Activated CD8-positive, alpha-beta memory T cell treated with anti-CD3 and anti-CD28 coated beads, Interleukin-2, amount 50 U/mL, for 48 hours (primary cell): ENCODE measurements at places on chromosomes 2 and 18.
A peak's percentile ranks its signal among the peaks of the same experiment; 100 is the strongest.

DNA sequence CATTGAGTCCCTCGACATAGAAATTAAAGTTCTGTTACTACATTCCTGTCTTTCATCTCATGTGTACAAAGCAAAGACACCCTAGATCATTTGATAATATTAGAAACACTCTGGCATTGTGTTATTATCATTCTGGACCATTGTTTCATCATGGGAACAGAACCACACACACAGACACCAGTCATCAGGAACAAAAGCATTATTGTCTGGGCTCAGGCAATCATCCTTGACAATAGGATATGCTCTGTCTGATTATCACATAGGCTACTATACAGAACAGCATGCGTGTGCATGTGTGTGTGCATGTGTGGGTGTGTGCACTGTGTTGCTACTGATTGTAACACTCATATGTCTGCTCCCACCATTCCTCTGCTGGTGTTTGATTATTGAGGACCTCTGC lies 242.5 kb downstream of the SH3BP4 start:
- DNase-seq: no peak

DNA sequence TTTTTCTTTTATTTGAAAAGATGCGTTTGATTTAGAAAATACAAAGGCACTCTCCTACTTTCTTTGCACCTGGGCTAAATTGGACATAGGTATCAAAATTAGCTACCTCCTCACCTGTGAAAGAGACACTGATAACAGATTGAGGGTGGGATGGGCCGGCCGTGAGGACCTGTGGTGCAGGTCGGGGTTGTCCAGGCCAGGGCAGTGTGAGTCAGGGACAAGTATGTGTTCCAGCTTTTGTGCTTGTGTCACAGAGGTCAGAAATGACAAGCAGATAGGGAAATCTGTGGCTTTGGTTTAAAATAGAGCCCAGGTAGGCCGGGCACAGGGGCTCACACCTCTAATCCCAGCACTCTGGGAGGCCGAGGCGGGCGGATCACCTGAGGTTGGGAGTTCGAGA lies 22.6 kb downstream of the MYL12B start:
- no peak for DNase-seq

GRCh38 chr2:45559436-45559835 lies 51.6 kb downstream of the SRBD1 start:
- no peak for DNase-seq

- DNase-seq: no peak
Observed at GRCh38 chr2:85524336-85524908, 14.5 kb upstream of the MAT2A start.

- DNase-seq: no peak
Observed at GRCh38 chr2:118062048-118062447, 26.2 kb upstream of the INSIG2 start.

GRCh38 chr18:24138409-24138788 lies 463 bp upstream of the CABYR start:
- DNase-seq: no peak

DNA sequence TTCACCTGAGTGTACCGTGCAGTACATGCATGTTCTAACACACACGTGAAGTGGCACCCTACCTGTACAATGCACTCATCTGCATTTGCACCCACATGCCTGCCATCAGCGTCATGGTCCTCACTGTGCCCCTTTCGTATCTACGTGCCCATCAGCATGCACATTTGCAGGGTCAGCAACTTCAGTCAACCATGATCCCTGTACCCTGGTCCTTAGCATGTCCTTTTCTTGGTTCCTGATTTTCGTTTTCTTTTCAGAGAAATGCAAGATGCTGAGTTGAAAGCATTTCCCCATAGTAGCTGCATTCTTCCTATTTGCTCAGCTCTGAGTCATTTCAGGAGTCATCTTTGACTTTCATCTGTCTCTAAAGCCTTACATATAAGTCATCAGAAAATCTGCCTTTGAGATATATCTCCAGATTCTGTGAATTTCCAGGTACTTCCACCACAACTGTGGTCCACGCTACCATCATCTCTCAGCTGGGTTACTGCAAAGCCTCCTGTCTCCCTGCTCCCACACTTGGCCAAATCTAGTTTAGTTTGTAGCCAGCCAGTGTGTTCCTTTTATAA lies 14.7 kb upstream of the PUM2 start:
- DNase-seq: peak; percentile 63

GRCh38 chr2:54531558-54531957 lies 75.4 kb downstream of the SPTBN1 start:
- DNase-seq: no peak

- no peak for DNase-seq
Observed at GRCh38 chr2:80363330-80363729, 58.8 kb upstream of the LRRTM1 start.

- DNase-seq: no peak
Observed at GRCh38 chr2:229910147-229910831, 11.5 kb downstream of the TRIP12 start.

DNA sequence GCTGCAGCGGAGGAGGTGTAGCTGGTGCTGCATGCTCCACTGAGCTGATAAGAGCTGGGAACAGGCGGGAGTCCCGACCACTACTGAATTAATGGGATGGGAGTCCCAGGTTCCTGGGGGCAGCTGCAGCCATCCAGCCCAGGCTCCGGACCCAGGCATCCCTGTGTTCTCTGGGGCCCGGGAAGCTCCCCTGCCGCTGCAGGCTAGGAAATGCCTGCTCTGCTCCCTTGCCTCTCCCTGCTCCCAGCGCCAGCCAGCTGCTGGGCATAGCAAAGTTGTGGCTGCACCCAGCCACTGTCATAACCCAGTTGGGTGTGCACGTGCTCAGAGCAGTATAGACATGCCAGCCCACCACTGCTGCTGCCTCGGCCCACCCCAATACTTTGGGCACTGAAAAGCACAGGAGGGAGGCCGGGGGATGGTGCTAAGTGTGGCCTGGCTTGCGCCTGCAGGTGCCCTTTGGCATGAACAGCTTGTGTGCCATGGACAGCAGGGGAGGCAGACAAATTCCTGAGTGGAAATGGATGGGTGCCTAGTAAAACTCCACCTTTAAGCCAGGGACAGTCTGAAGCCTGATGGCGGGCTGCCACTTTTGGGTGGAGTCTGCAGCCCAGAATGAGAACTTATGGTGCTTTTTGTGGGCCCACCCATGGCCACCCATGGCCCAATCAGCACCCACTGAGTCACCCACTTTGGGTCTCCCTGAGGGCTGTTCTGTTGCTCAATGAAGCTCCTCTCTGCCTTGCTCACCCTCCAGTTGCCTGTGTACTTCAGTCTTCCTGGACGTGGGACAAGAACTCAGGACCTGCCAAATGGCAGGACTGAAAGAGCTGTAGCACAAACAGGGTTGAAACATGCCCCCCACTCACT lies 219.3 kb upstream of the TMEFF2 start:
- no peak for DNase-seq

GRCh38 chr18:41206341-41206830 lies 748.6 kb upstream of the PIK3C3 start:
- no peak for DNase-seq

GRCh38 chr18:26648509-26649192 lies 100.3 kb upstream of the KCTD1 start:
- DNase-seq: no peak

- no peak for DNase-seq
Observed at GRCh38 chr2:145789636-145790035, 1269.7 kb upstream of the ZEB2 start.

DNA sequence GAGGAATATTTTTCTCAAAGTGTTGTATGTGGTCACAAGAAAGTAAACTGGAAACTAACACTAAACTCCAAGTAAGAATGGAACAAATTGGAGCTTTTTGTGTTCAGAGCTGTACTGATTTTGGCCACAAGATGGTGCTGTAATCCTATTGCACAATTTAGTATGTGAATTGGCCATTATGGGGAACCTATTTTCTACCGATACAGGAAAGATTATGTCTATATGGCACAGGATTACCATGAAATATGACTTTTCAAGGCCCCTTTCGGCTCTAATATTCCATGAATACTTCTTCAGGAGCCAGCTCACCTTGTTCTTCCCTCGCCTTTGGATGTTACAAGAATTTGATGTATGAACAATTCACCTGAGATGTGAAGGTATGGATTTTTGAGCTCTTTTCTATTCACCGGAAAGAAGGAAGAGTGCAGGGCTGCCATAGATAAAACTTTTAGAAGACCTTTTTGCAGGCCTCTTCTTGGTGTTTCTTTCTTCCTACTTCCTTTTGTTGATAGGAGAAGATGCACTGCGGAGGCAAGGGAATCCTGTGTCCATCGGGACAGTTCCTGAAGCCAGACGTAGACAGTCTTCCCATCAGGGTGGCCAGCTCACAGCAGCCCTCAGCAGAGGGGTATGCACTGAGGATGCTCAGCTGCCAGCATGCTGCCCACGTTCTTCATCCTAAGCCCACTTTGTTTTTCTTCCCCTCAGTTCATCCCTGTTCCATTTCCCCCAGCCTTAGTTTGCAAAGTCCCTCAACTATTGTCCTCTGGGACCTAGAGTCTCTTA lies 13.3 kb downstream of the MRPL44 start:
- DNase-seq: peak; percentile 67

DNA sequence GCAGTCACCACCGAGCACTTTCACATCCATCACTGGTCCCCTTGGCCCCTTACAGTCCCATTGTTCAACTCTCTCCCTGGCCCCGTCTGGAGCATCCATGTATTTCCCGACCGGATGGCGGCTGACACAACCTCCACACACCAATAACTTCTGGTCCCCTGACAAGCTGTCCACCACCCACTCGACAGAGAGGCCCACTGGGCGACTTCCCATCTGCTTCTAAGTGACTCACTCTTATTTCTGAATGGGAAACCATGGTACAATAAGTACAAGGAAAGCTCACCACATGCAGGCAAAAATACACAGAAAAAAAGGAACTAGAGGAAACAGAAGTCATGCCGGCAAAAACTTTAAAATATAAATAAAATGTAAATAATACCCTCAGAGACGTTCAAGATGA lies 82.9 kb upstream of the RAB12 start:
- no peak for DNase-seq

DNA sequence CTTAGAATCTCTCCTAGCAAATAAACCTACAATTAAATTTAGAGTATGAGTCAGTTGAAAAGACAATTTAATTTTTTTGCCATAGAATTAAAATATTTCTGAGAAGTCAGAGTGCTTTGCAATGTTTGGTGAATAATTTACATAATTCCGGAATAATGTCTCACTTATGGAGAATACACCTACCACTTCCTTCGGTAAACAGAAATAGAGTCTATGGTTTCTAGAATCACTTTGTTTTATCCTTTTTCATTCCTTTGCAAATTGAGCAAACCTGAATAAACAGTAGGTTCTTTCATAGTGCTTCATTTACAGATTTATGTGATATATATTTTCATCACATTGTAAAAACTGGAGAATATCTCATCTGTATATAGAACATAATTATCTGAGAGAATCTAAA lies 211.7 kb downstream of the PMAIP1 start:
- DNase-seq: no peak

DNA sequence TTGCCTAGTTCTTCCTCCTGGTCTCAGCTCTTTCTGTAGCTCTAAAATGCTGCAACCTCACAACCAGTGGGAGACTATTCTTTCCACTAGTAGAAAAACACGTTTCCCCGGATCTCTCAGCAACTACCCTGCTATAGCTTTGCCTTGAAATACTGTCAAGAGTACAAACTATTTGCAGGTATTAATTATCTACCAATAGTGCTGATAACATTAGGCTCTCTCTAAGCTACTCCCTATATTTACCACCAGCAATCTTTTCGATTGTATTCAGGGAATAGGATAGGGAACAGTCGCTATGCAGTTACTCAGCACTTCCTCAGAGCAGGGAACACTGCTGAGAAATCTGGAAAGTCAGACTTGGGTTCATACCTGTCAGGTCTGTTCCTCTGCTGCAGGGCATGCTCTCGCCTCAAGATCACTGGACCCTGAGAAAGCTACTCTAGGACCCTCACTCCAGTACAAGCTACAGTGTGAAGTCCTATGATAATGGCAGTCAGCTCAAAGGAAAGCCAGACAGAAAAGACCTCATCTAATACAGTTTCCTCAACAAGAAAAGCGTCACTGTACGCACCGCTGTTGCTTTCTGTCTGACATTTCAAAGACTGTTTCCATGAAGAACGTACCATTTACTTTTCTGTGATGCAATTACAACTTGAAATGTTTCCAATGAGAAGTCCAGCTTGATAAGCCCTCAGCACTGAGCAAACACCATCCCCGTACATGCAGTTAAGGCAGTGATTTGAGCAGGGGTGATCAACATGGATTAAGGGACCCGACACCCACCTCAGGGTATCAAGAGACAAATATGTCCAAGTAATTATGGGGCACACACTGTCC lies 22.7 kb downstream of the GDF7 start:
- DNase-seq: no peak

- no peak for DNase-seq
Observed at GRCh38 chr2:96608469-96609455, 29.4 kb downstream of the KANSL3 start.

DNA sequence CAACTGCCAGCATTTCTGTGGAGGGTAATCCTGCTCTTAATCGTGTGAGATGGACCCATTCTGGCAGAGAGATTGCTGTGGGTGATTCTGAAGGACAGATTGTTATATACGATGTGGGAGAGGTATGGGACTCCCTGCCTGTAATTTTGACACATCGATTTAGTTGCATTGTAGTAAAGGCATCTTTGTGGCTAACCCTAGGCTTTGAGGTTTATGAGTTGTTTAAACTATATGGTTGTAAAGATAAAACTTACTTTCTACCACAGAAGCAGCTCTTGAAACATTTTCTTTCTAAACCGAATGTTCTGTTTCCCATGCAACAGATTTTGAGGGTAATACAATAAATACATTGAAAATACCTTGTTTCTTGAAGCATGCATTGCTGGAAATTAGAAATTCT lies 58.5 kb downstream of the DYNC1I2 start:
- DNase-seq: no peak

DNA sequence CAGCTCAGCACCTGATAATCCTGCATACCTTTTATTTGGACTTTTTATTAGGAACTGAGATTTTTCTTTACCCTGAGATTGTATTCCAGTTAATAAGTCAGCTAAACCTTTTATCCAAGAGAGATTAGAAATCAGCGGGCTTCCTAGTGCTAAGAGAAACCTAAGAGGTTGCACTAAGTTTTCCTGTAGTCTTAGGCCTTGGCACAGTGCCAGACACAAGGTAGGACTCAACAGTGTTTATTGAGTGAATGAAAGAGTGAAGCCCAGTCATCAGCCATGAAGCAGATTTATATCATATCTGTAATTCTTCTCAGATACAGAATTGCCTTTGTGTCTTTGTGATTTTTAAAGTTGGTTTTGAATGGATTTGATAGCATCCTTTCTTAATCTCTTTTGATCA lies 13.6 kb downstream of the OTX1 start:
- no peak for DNase-seq

DNA sequence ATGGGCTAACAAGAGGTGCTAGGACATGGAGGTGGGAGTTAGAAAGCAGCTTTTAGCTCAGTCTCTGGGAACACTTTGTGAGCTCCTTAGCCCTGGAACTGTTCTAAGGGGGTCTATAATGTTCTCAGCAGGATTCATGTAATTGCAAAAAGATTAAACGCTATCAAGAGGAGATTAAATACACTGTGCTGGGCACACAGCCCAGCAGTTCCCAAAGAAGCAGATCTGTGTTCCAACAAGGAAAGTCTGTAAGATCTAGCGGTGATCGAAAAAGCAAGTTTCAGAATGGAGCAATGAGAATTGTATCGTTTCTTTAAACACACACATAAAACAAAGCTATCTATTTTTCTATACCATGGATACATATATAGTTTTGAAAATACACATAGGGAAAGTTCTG lies 2.4 kb upstream of the ARID5A start:
- no peak for DNase-seq

GRCh38 chr2:196370381-196370780 lies 199.0 kb upstream of the STK17B start:
- no peak for DNase-seq

GRCh38 chr2:120494446-120494845 lies 148.5 kb downstream of the INHBB start:
- DNase-seq: no peak

GRCh38 chr18:9960258-9960904 lies 46.6 kb downstream of the VAPA start:
- DNase-seq: no peak
